ENCODE measurements at places on chromosomes 3 and 15.

- DNase-seq = no peak
Measured at GRCh38 chr15:71585159-71585558, 225.2 kb upstream of the NR2E3 start.

DNA sequence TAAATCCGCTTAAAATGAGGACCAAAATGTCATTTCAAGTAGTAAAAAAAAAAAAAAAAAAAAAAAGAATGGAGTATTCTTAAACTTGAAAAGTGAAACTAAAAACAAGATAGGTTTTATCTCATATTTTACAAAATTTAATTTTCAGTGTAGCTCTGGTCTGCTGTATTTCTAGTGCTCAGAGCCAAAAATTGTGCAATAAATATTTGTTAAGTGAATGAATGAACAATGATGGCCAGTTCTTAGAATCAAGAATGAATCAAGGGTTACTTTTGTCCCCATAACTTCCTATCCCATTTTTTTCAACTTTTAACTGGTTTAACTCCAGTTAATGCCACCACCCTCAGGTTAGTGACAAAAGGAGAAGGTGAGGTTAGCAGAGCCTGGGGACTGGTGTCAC lies 214.4 kb downstream of the ABHD5 start:
- no peak for DNase-seq

DNA sequence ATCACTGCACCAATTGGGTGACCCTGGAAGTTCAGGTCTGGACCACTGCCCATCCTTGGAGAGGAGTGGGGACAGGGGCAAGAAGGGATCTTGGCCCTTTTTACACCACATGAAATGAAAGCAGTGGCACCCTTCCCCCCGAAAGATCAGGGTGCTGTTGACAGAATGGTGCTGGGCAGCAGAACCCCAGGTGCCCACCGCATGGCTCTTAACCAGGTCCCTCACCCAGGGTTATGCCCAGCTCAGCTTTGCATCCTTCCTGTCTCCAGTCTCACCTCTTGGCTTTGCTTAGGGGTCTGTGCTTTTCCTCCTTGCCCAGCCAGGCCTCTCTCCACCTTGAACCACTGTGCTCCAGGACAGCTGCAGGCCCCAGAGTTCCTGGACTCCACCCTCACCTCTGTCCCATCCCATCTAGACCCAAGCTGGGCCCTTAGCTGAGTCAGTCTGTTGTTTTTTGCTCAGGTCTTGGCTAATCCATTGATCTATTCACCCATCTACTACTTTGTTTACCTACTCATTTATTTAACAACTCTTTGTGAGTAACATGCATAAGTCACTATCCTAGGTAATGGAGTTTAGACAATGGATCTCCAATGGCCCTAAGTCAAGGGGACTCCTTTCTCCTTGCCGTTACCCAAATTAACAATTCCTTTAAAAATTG lies 77.1 kb upstream of the PRR23E start:
- DNase-seq = no peak

GRCh38 chr3:171729452-171730334 lies 80.6 kb downstream of the PLD1 start:
- no peak for DNase-seq

DNA sequence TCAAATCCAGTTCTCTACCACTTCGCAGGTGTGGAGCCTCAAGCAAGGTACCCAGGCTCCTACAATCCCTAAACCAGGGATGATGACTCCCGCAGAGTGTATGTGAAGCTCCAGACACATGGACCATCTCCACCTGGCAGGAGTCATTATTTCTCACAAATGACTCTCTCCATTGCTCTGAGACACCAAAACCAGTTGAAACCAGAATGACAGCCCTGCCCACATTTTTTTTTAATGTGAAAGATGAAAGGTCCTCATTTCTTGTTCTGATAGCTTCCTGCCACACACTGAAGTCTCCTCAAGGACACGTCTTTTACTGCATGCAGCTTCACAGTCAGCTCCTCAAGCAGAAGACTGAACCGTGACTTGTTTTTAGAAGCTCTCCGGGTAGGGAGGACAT lies 61.4 kb upstream of the ZBTB38 start:
- DNase-seq = no peak

GRCh38 chr3:60096403-60096802 lies 1046.6 kb upstream of the CFAP20DC start:
- no peak for DNase-seq

- DNase-seq = no peak
Measured at GRCh38 chr3:152811974-152812760, 22.8 kb upstream of the P2RY1 start.

- DNase-seq = no peak
Measured at GRCh38 chr3:153127788-153128187, 34.2 kb upstream of the RAP2B start.

DNA sequence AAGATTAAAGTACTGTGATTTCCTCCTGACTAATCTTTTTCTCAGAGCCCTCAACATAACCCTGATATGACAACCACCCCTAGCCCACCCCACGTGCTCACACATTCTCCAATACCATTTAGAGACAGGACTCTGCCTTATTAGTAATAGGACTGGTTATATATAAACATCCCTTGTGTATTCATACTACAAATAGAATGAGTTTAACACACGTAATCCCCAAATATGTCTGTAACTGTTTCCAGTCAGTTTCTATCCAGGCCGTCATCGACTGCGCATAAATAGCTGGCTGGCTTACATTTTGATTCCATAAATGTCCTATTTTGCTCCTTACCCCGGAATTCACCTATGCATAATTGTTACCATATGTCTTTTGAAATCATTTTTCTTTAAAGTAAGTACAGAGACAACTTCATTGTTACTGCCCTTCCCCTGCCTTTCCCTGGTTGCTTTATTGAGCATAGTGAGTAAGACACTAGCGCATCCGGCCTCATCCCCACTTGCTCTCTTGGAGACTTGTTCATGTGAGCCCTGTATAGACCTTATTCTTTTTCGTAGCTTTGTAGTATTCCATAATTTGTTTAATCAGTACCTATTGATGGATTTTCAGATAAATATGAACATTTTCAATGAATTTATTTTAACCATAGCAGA lies 3.5 kb upstream of the P2RY14 start:
- DNase-seq = no peak

DNA sequence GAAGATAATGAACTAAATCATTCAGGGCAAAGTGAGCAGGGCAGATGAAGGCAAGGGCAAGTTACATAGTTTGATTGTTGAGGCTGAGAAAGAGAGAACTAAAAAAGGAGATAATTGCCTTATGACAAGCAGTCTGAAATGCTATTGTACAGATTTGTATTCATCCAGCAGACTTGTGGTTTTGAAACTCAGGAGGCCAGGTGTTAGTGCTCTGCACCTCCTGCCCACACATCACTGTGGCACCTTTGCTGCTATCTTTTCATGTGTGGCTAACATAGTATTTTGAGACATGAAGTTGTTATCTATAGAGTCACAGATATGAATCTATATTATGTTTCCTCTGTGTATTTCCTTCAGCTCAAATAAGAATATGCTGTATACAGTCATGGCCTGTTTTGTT lies 24.3 kb upstream of the SUCLG2 start:
- DNase-seq = no peak

- no peak for DNase-seq
Measured at GRCh38 chr3:45486136-45486535, 97.8 kb downstream of the LARS2 start.

DNA sequence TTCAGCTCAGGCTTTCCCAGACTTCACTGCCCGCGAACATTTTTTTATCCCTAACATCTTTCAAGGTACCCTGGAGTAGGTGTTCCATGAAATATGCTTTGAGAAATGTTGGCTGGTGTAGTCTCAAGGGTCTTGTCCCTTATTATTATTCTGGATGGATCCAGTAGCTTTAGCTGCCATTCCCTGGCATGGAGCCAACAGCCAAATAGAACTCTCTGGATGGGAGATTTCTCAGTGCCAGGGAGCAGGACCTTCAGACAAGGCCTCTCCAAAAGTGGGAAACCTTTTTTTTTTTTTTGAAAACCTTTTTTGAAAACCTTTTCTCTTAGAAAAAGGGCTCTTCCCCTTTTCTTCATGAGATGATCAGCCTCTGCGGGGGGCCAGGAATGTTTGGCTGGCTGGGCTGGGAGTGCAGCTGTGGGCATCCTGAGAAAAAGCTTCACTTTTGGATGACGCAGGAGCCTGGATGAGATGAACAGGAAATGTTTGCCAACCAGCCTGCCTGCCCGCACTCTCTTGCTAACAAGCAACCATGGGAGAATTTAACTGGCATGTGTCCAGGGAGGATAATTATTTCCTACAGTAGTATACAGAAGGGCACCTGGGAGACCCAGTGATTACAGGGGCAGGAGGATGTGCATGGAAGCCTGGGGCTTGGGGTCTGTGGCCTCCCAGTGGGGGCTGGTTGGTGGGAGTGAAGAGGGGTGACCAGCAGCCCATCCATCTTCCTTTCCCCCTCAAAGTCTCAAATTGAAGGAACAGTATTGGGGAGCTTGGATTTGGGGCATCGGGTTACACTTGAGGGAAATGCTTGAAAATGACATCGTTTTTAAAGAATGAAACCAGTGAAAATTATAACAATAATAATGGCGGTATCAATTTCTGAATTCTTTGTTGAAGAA lies 109.1 kb upstream of the LRIG1 start:
- no peak for DNase-seq

- DNase-seq = no peak
Measured at GRCh38 chr15:35519541-35520149, 26.3 kb downstream of the DPH6 start.

GRCh38 chr3:77976079-77976478 lies 936.2 kb downstream of the ROBO2 start:
- DNase-seq = no peak

DNA sequence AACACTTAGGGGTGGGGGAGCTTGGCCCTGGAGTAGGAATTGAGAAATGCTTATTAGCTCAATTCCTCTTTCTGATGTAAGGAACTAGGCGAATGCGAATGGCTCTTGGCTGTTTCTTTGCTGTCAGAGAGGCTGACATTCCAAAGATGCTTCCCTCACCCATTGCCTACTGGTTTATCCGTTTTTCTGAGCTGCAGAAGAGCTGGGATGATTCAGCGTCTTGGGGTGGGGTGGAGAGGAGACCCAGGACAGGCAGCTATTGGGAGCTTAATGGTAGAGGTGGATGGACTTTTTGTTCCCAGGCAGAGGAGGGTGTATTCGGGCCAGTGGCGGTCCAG lies 9.8 kb downstream of the PLEKHO2 start:
- DNase-seq = no peak

DNA sequence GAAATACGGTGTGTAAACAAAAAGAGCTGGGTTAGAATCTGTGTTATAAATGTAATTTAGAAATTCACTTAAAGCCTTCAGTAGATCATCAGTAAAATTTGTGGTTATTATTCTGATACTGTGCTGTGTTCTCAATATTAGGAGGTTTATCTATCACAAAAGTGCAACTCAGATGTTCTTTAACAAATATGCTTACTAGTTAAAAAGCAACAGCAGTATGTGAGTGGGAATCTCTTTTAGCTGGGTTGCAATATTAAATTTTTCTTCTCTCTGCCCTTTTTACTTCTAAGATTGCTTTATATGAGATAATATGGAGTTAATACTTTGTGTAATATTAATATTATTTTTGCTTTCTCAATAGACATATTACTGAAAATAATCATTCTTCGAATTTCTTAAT lies 53.4 kb downstream of the CHD2 start:
- no peak for DNase-seq

- no peak for DNase-seq
Measured at GRCh38 chr15:83947156-83947555, 288.4 kb upstream of the GOLGA6L4 start.

GRCh38 chr15:58441376-58442070 lies 9.7 kb downstream of the LIPC start:
- DNase-seq = no peak

- DNase-seq = no peak
Measured at GRCh38 chr15:55319537-55320237, 665 bp downstream of the PIGB start.

- no peak for DNase-seq
Measured at GRCh38 chr15:31574766-31575165, 248.1 kb downstream of the KLF13 start.

- DNase-seq = no peak
Measured at GRCh38 chr15:91306144-91306543, 206.1 kb downstream of the SV2B start.

Measured in activated CD4-positive, alpha-beta T cell treated with anti-CD3 and anti-CD28 coated beads, Interleukin-2, amount 50 U/mL, for 1 hour (primary cell).